ENCODE measurements at places on chromosomes 16 and 17. TPM values are rescaled to one million over a fixed set of nuclear protein-coding genes. Genes with fewer than 3 reads are reported as not detected.

DNA sequence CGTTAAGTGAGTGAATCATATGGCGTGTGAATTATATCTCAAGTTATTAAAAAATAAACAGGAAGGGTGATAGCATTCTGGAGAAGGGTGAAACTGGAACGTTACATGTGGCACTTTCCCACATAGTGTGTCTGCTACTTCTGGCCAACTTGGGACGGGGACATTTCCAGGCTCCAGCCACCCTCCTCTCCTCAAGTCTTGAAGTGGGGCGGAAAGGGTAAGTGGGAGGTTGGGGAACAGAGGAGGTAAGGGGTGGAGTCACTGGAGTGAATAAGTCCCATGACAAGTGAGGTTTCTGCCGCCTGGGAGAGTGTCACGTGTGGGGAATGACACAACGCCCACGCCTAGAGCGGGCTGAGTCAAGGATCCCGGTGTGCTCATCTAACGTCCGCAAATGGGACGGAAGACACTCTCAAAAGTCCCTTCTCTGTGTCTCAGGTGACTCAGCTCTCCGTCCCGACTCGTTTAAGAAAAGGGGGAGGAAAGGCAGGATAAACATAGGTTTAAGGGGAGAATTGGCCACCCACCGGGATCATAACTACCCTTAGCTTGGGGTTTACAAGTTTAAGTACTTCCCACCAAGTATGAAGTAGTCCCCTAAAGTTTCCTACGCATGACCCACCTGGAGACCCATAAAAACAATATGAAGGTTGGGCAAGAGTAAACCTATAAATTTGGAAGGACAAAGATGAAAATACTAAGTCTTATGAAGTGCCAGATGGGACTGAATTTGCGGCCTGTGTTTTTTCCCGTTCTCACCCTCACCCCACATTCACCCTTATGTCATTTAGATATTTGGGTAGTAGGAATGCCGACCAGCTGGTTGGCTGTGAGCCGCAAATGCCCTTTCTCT is 1.2 kb upstream of the SPAG9 start:
- DNase-seq, result peak; percentile 41

Gene WFIKKN1
- 0.84 TPM for total RNA-seq

- no peak for DNase-seq
Observed at GRCh38 chr17:74816905-74817620, 40.9 kb upstream of the NAT9 start.

GRCh38 chr17:48179071-48179945 is 71.7 kb downstream of the SNX11 start:
- DNase-seq, result no peak

GRCh38 chr17:49521088-49521450 is 26.0 kb downstream of the NGFR start:
- DNase-seq, result no peak

DNA sequence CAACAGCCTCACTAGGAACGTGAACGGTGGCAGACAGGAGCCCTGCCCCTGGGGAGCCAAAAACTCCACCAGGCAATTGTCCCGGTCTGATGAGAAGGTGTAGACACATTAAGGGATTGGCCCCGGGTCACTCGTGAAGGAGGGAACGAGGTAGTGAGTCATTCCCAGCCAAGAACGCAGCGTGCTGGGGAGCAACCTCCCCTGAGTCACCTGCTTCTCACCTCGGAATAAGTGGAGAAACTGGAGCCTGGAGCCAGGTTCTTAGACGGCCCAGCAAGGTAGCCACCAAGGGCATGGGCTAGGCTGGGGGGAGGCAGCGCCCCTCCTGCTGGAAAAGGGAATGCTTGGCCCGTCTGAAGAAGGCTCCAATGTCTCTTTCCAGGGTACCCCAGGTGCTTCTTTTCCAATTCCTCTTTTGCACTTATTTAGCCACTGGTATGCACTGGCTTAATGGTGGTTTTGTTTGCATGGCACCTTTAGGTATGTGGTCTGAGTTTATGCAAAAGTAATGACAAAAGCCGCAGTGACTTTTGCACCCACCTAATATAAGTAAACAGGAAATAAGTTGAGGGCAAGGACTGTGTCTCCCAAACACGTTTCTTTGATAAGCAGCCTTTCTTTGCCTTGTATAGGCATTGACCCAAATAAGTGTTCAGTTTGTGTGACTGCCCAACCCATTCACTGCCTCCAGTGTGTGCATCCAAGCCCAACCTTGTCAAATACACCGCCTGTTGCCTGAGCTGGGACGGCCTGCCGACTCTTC is 1.8 kb upstream of the HELZ start:
- no peak for DNase-seq

DNA sequence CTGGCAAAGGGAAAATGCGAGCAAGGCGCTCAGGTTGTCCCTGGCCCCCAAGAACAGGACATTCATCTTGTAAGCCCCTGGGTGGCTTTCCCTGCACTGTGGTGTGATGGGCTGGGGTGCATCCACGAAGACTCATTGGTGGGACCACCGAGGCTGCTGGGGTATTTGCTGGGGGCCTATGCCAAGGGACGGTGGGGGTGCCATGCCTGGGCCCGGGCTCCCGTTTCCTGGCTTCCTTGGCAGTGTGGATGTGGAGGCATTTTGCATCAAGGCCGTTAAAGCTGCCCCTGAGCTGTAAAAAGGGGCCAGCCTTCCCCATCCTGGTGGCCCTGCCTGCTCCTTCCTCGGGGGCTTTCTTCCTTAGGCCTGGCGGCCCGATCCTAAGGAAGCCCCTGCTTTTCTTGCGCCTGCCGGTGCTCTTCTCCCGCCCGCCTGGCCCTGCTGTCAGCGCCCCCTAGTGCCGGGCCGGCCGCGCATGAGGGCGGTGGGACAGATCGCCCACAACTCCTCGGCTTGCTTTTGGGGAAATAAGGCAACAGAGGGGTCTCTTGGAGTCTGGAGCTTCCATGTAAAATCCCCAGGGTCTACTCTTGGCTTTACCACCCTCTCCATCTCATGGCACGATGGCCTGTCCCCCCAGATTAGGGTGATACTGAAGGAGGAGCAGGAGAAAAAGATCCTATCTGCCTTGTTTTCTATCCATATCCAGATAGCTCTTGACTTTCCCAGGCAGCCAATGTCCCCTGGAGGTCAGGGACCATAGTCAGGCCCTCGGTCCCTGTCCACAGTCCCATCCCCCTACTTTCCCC is 9.8 kb upstream of the TBX2 start:
- DNase-seq, result peak; percentile 79

- no peak for DNase-seq
Observed at GRCh38 chr16:16062023-16062937, 112.9 kb downstream of the ABCC1 start.

DNA sequence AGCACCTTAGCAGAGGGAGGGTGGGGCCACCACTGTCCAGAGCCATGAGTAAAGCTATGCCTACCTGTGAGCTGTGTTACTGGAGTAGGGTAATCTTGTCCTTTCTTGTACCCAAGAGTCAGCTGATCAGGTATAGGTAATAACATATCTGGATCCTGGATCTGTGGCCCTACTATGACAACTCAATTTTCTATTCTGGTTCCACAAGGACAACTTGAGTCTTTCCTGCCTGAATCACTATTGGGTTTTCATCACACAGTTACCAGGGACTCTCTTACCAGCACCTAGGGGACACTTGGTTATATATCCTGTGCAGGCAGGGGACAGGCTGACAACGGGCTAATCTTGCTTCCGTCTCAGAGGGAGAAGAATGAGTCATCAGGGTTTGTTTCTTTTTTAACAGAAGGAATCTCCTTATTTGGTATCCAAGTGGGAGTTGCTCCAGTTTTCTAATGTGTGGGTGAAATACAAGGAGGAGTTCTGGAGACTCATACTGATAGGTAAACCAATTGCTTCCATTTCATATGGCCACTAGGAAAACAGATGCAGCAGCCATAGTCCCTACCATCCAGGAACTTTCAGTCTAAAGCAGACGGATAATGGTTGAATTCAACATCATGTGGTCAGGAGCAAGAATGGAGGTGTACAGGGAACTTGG is 6.8 kb downstream of the ZNF267 start:
- no peak for DNase-seq

GRCh38 chr17:40021451-40021971 is 6.3 kb downstream of the CSF3 start:
- no peak for DNase-seq

Gene KRTAP1-5
- not detected for total RNA-seq

Gene ARHGAP44
- total RNA-seq, result 11.7 TPM

- DNase-seq, result no peak
Observed at GRCh38 chr17:50360486-50361115, 12.4 kb downstream of the MRPL27 start.

- DNase-seq, result no peak
Observed at GRCh38 chr17:17121162-17121561, 78.9 kb downstream of the MPRIP start.

DNA sequence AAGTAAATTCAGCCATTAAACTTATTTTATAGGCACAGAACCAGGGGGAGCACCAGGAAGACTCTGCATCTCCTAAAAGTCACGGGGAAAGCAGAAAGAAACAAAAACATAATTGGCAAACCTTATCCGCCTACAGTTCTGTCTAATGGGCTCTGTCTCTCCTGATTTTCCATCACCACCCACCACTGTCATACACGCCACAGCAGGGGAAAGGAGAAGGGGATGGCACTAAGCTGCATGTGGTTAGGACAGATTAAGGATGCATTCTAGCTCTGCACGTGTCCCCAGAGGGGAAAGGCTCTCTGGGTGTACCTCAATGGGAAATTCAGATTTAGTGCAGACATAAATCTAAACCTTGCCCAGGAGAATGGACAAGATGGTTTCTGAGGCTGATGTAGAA is 359.8 kb downstream of the TMEM114 start:
- no peak for DNase-seq

DNA sequence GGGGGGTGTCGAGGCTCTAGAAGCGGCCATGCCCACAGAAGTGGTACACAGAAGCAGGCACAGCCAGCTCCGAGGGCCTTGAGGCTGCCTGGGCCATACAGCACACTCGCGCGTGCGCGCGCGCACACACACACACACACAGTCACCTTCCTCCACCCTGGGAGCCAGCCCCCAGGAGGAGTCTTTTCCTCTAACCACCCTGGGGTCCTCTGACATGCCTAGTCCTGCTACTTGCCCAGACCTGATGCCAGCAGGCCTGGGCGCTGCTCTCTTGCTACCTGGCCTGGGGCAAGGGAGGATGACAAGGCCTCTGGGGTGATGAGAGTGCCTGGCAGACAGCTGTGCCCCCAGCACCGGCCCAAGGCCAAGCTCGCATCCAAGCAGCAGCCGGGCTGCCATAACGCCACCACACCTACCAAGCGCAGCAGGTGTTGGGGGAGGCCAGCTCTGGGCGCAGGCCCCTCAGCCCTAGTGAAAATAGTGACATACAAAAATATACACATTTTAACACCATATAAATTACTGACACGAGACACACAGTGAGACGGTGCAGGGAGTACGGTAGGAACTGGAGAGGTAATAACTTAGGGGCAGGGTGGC is 41.1 kb downstream of the TSC2 start:
- no peak for DNase-seq

- no peak for DNase-seq
Observed at GRCh38 chr17:33137426-33137825, 145.8 kb downstream of the SPACA3 start.

GRCh38 chr17:63998050-63998720 is at the start of gene PRR29:
Gene PRR29, plus strand, starts transcription at chr17:63998351. Its CDS starts 14 bp downstream, at chr17:63998365.
- DNase-seq, result peak; percentile 87

DNA sequence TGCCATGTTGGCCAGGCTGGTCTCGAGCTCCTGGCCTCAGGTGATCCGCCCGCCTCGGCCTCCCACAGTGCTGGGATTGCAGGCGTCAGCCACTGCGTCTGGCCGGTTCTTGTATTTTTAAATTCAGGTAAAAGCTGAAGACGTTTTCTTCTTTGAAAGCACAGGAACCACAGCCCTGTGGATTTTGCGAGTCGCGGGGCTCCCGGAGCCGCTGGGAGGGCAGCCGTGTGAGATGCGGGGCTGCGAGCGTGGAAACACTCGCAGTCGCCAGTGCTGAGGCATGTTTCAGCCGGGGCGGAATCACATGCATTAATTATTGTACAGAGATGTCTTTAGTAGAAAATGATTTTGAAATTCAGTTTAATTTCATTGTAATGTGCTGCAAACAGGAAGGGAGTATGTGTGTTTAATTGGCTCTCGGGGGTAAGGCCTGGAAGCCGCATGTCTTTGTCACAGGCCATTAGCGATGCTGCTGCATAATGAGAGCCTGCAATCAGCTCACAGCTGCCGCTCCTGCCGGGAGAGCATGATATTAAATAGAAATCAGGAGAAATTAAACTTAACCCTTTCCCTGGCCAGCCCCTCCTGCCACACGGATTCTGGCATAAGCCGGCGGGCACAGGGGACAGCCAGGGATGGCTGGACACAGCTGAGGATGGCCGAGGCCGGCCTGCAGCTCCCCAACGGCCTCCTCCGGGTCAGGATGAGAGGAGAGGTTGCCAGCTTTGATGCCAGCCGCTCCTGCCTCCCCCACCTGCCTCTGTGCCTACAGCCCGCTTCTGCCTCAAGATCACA is 35.4 kb upstream of the CDH15 start:
- DNase-seq, result no peak

DNA sequence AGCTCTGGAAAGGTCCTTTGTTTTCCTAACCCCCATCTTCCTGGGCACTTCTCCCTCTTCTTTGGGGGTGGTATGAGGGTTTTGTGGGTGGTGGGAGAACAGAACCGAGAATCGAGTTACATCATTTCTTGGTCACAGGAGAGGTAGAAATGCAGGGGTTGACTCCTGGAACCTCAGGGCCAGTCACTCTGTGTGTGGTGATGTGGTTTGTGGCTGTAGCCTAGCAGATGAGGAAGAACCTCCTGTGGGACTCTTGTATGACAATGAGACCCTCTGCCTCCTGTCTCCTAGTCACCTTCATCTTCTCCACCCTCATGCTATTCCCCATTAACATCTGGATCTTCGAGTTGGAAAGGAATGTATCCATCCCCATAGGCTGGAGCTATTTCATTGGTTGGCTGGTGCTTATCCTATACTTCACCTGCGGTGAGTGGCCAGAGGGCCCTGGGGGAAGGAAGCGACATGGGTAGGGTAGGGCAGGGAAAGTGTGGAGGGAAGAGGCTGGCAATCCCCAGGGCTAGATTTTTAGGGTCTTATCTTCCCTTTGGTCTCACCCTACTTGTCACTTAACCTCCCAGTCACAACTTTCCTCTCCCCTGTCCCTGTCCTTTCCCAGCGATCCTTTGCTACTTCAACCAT is 5.5 kb downstream of the ODF4 start:
- DNase-seq, result no peak

GRCh38 chr16:80594756-80595155 is 54.0 kb downstream of the DYNLRB2 start:
- no peak for DNase-seq

DNA sequence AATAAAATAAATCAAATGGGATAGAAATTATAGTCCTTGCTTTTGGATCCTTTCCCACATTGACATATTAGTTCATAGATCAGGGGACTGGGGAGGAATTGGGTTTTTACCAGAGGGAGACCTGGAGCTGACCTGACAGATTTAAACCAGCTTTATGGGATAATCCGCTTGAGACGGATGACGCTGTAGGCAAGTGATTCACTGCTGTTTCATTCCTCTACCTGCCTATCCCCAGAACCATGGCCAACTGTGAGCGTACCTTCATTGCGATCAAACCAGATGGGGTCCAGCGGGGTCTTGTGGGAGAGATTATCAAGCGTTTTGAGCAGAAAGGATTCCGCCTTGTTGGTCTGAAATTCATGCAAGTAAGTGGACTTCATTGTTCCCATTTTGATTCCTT is 2.1 kb downstream of the NME1 start:
- DNase-seq, result no peak

GRCh38 chr16:87086156-87086555 is 231.0 kb downstream of the C16orf95 start:
- DNase-seq, result no peak

- no peak for DNase-seq
Observed at GRCh38 chr17:55770196-55770870, 19.5 kb downstream of the PCTP start.

Gene CYB561
- 20.4 TPM for total RNA-seq

GRCh38 chr16:83722456-83723183 is 85.2 kb upstream of the HSBP1 start:
- no peak for DNase-seq

Gene KRTAP3-1
- total RNA-seq, result 1.3 TPM

GRCh38 chr17:45121055-45121454 is 11.3 kb downstream of the PLCD3 start:
- DNase-seq, result no peak
